Activated CD8-positive, alpha-beta memory T cell treated with anti-CD3 and anti-CD28 coated beads, Interleukin-2, amount 10 ng/mL, durations not matched to agents 7 days and 5 days (primary cell): ENCODE measurements at places on chromosomes 11 and 22. TPM values are rescaled to one million over a fixed set of nuclear protein-coding genes. Genes with fewer than 3 reads are reported as not detected.

- H3K4me1 ChIP-seq = peaks cover 2% of the 10 kb centered on the region
- DNase-seq = no peak
- H3K27ac ChIP-seq = no peak overlapping the region
- H3K27me3 ChIP-seq = no peaks in the 10 kb centered on the region
- no peak overlapping the region for H3K4me3 ChIP-seq
Measured at GRCh38 chr11:78261367-78261766, 72.6 kb downstream of the USP35 start.

- DNase-seq = no peak
- no peak overlapping the region for H3K27ac ChIP-seq
- H3K4me1 ChIP-seq = no peaks in the 10 kb centered on the region
Measured at GRCh38 chr11:134797411-134798089, 385.5 kb upstream of the B3GAT1 start.

DNA sequence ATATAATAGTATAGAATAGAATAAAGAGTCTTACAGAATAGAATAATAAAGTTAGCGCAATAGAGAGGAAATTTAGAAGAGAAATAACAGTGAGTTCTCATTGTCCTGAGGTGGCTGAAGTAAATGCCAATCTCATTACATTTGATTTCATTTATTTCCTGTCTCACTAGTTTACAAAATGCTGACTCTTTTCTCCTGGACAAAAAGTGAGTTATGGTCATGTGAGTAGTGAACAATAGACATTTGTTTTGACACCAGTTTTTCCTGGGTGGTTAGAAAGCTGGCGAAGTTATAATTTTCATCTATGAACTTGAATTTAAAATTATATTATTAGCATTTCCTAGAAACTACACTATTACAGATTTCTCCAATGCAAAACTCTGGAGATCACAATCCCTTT is 143.7 kb downstream of the TYR start:
- no peak overlapping the region for H3K4me3 ChIP-seq
- H3K36me3 ChIP-seq = no peaks in the 10 kb centered on the region
- H3K4me1 ChIP-seq = no peaks in the 10 kb centered on the region
- DNase-seq = no peak

GRCh38 chr11:3089236-3090061 is 32.2 kb upstream of the CARS1 start:
- H3K4me3 ChIP-seq = no peak overlapping the region
- H3K4me1 ChIP-seq = peaks cover 6% of the 10 kb centered on the region
- H3K36me3 ChIP-seq = no peaks in the 10 kb centered on the region

DNA sequence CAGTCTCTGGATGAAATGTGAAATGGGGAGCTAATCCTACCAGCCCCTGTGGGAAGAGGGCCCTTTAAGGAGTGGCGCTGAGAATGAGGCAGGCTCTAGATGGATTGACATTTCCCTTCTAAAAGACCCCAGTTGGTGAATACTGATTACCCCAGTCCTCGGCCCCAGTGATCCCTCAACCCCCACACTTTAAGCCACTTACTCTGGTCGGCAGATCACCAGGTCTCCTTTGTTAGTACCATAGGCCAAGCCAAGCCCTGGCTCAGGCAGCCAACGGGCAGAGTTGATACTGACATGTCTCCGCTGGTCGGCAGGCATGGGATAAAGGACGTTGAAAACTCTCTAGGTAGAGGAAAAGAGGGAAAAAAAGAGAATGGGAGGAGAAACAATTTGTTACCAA is 26.1 kb upstream of the CHRM4 start:
- H3K36me3 ChIP-seq = peaks cover 10% of the 10 kb centered on the region
- H3K27ac ChIP-seq = no peak overlapping the region
- no peaks in the 10 kb centered on the region for H3K27me3 ChIP-seq
- peaks cover 6% of the 10 kb centered on the region for H3K4me1 ChIP-seq
- DNase-seq = no peak

DNA sequence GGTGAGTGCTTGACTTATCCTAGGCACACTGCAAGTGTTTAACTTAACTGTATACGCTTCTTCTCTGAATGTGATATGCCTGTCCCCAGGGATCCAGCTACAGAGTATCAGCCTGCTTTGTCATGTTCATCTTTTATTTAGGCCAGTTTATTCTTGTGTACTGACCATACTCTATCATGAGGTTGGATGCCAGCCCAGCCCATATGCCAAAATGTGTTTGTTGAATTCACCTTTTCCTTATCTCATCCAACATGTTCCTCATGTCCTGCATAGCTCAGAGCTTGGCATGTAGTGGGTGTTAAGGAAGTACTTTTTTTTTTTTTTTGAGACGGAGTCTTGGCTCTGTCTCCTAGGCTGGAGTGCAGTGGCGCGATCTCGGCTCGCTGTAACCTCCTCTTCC is 116.2 kb downstream of the NCAM1 start:
- H3K27me3 ChIP-seq = no peaks in the 10 kb centered on the region
- H3K4me3 ChIP-seq = no peak overlapping the region

GRCh38 chr11:1763796-1764661 is at the start of gene CTSD:
Gene CTSD, minus strand, starts transcription at chr11:1763927. Its CDS starts 68 bp downstream, at chr11:1763859.
- peak within 1 kb of the TSS; percentile 86 for H3K27ac ChIP-seq
- peaks cover 47% of the 10 kb centered on the region for H3K4me1 ChIP-seq
- peak; percentile 91 for DNase-seq
- H3K27me3 ChIP-seq = no peaks in the 10 kb centered on the region
- H3K36me3 ChIP-seq = no peaks in the 10 kb centered on the region

Gene PDGFB
- not detected for total RNA-seq

Gene PYGM
- 3.2 TPM for total RNA-seq

Gene CELSR1
- total RNA-seq = 0.06 TPM

Gene CEND1
- total RNA-seq = 1.3 TPM
